RKO (cell line): ENCODE measurements at places on chromosomes 2 and 18.

DNA sequence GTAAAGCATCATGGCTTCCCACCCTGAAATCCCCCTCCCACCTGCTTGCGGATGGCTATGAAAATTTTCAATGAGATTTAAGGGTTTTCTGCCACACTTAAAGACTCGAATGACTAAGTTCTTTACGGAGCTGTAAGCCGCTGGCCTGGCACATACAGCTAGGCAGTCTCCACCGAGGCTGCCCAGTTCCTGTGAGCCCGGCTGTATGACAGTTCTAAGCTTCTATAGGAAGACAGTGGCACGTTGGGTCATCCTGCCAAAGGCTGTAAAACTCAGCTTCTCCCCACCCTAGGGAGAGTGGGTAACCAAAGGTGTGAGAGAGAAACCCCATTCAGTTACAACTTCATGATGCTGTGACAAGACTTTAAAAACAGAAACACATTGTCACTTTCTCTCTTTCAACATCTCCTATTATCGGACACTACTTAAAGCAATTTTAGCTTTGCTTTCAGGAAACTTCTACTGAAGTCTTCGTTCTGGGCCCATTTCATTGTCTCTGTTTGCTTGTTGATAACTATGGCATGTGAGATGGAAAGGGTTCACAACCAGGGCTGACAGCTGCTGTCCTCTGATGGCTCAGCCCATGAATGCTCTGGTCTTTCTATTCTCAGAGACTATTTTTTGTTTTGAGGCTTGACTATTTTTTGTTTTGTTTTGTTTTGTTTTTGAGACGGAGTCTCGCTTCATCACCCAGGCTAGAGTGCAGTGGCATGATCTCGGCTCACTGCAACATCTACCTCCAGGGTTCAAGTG is 7.1 kb downstream of the CASP8 start:
- no peak for DNase-seq

GRCh38 chr2:64623242-64623850 is 30.4 kb downstream of the SERTAD2 start:
- DNase-seq: no peak

DNA sequence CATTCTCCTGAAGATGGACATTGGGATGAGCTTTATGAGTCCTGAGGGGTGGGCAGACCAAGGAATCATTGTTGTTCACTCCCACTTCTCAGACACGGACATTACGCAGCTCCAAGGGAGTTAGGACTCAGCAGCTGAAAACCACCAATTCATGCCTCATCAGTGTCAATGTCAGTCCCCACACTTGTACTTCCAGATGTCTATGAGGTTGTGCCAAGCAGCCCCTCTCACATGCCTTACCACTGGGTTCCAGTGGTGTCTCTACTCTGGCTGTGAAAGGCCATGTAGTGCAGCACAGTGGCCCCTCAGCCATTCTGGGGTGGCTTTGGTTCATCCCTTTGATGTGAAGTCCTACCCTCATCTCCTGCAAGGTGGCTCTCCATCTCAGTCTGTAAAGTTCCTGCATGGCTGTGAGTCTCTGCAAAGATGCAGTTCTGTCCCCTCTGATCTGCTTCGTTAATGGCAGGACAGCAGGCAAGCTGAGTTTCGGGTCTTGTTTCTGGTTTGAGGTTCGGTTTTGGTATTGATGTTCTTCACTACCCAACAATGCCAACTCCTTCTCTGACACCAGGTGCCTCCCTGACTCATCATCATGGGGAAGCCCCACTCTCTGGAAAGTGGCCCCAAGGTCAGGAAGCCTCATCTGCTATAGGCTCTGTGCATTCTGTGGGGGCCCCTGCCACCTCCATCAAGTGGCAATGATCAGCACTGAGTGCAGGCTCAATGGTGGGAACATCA is 14.0 kb upstream of the COL6A3 start:
- DNase-seq: no peak

GRCh38 chr2:43370705-43371104 is 144.3 kb upstream of the ZFP36L2 start:
- DNase-seq: no peak

GRCh38 chr2:201929281-201930026 is 104.2 kb upstream of the FZD7 start:
- no peak for DNase-seq

DNA sequence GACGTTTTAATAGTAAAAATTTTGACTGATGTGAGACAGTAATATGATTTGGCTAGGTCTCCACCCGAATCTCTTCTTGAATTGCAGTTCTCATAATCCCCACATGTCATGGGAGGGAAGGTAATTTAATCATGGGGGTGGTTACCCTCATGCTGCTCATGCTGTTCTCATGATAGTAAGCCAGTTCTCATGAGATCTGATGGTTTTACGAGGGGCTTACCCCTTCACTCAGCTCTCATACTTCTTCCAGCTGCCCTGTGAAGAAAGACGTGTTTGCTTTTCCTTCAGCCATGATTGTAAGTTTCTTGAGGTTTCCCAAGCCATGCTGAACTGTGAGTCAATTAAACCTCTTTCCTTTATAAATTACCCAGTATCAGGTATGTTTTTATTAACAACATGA is 327.0 kb upstream of the CDH7 start:
- DNase-seq: no peak

GRCh38 chr2:234291765-234292204 is 205.1 kb downstream of the ARL4C start:
- no peak for DNase-seq

GRCh38 chr2:118723394-118723793 is 124.1 kb downstream of the EN1 start:
- DNase-seq: no peak

DNA sequence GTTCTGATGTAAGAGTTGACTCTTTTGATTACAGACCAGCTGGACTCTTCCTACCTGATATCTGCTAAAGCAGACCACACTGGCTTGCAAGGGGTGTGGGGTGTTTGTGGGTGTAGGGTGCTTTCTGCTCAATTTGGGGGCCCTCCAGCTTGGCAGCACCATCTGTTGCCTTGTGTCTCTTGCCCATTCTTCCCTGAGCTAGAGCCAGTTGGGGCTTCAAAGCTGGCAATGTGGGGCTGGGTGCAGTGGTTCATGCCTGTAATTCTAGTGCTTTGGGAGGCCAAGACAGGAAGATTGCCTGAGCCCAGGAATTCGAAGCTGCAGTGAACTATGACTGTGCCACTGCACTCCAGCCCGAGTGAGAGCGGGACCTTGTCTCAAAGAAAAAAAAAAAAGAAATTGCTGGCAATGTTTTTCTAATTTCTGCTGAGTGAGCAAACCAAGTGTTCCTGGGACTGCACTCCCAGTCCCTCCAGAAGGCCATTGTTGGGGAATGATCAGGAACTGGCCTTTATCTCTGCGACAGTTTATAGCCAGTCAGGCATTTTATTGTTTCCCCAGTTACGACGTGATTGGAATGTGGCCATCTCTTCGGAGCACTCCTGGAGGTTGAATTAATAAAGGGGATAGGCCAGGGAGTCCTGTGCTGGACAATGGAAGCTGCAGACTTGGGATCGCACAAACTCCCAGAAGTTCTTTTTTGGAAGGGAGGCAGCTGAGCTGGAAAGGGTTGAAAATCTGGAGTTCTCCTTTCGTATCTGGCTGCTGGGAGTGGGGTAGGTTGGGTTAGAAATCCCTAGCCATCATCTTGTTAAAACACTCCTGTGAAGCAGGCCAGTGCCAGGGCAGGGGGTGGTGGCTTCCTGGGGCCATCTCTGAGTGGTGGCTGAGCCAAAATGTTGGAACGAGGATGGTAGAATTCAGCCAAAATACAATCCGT is 57.2 kb downstream of the LIPG start:
- no peak for DNase-seq

GRCh38 chr18:69759046-69759445 is 188.6 kb downstream of the CD226 start:
- DNase-seq: no peak

GRCh38 chr2:138777996-138778395 is 2.2 kb downstream of the NXPH2 start:
- DNase-seq: no peak

DNA sequence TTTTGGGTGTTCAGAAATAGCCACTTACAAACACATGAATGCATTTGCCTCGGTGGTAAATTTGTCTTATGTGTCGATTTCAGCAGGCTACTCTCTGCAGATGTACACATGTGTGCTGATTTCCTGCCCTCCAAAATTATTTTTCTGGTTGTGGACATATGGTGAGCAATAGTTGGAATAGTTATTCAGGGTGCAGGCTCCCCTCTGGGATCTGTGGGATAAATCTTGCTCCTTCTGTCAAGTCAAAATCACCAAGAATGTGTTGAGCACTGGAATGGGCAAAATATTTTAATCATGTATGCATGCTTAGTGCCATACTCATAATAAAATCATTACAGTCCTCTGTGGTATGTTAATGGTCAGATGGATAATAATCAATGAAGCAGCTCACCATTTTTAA is 684.5 kb downstream of the BCL11A start:
- DNase-seq: no peak

DNA sequence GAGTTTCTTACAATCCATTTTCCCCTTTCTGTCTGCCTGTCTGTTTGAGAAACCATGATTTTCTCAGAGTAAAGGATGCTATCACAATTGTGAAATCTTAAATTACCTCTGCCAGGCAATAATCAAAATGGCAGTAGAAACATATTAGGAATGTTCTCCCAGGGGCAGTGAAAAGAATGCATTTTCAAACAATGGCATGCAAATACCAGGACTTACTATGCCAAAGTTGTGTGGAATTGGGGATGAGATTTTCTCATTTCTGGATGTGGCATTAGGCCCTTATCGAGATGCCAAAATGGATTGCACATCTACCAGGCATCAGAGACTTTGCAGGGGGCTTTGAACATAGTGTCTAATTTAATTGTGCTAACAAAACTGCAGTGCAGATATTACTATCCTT is 821.4 kb downstream of the RNF144A start:
- no peak for DNase-seq

DNA sequence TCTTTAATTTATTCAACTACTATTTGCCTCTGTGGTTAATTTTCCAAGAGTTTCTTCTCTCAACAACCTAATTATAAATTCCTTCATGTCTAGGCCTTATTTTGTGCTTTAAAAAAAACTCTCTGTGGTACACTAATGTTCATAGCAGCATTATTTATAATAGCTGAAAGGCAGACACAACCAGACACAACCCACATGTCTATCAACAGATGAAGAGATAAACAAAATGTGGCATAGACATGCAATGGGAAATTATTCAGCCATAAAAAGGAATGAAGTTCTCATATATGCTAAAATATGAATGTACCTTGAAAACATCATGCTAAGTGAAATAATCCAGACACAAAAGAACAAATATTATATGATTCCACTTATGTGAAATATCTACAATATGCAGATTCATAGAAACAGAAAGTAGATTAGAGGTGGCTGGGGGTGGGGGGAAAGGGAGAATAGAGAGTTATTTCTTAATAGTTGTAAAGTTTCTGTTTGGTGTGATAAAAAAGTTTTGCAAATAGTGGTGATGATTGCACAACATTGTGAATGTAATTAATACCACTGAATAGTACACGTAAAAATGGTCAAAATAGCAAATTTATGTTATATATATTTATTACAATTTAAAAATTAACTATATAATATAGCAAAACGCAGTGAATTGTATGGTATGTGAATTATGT is 28.1 kb upstream of the RASGRP3 start:
- no peak for DNase-seq

GRCh38 chr2:166892397-166892796 is 4.1 kb downstream of the XIRP2 start:
- no peak for DNase-seq

GRCh38 chr2:98015671-98016070 is 19.9 kb upstream of the TMEM131 start:
- DNase-seq: no peak

GRCh38 chr2:128320192-128320905 is 1.7 kb upstream of the HS6ST1 start:
- DNase-seq: no peak

DNA sequence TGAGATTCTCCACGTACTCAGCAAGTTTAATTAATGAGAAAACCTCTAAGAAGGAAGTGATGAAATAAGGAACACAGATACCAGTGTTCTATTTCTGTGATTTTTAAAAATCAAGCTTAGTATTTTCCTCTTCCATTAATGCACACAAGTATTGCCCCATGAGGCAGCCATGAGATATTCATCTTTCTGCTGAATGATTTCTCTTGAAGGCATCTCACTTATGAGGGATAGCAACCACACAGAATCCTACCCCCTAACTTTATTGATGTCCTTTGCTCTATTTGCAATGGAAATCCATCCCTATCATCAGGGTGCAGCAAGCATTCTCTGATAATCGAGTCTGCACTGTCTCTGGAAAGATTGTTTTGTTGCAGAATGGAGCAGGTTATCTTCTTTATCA is 244.1 kb upstream of the NRP2 start:
- DNase-seq: no peak

DNA sequence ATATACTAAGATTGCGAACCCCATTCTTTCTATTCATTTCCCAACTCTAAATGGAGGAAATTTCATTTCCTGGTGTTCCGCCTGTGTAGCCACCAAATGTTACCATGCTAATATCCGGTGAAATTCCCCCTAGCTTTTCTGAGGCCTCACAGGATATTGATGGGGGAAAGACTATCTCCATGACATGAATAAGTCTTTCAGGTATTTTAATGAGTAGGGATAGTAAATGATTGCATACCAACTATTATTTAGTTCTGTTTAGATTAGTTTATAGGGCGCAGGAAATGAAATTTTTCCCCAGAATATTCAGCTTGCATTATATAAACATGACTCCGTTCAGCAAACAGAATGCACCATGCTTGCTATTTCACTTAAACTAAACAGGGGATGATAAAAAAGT is 55.4 kb downstream of the COL5A2 start:
- DNase-seq: no peak

- no peak for DNase-seq
Observed at GRCh38 chr18:78123144-78123909, 856.3 kb upstream of the SALL3 start.

DNA sequence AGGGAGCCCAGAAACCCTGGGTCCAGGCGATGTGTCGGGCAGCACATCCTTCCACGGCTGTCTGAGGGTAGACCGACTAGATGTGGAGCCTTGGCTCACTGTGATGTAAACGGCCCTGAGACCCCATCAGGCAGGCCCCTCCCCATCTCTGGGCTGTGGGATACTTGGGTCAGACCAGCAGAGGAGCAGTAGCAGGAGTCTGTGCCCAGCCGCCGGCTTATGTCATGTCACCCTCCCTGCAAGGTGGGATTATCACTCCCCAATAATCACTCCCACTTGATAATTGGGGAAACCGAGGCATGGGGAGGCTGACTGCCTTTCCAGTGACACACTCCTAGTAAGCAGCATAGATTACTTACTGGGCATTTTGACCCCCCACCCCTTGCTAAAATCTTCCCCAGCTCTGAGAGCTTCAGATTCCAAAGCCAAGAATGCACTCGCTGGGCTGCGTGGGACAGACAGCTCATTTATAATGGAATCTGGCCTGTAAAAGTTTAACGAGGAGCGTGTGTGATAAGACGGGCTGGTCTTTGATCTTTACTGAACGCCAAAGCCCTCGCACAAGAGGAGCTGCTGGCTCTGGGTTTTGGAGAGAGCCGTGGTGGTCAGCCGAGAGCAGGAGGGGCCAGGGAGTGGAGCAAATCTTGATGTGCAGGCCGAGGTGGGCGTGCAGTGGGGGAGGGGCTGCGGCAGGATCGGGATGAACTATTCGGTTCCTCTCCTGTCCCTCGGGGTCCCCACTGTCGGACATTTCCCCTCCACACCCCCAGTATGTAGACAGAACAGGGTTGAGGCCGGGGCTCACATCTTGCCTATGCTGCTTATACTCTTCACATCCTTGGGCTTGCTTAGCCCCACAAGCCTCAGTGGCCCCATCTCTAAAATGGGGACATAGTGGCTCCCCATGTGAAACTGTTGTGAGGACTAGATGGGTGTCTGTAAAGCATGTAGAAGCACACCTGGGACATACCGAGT is 200.0 kb downstream of the GLI2 start:
- no peak for DNase-seq

- peak; percentile 64 for DNase-seq
Observed at GRCh38 chr2:56009758-56010458, 86.3 kb upstream of the EFEMP1 start.

- no peak for DNase-seq
Observed at GRCh38 chr2:3504741-3505140, 14.6 kb downstream of the ADI1 start.
